ENCODE measurements at places on chromosomes 3 and 15.

GRCh38 chr3:28935146-28935545 is 345.7 kb upstream of the RBMS3 start:
- no peak overlapping the region for H3K4me3 ChIP-seq
- no peaks in the 10 kb centered on the region for H3K4me1 ChIP-seq
- DNase-seq: no peak
- no peaks in the 10 kb centered on the region for H3K36me3 ChIP-seq

- no peaks in the 10 kb centered on the region for H3K27me3 ChIP-seq
- H3K4me3 ChIP-seq: peak within 1 kb of the TSS; percentile 64
- H3K4me1 ChIP-seq: no peaks in the 10 kb centered on the region
- peak within 1 kb of the TSS; percentile 76 for H3K27ac ChIP-seq
- peak; percentile 77 for DNase-seq
Measured at GRCh38 chr3:124887177-124887931, at the start of gene ITGB5. Gene ITGB5, minus strand, starts transcription at chr3:124887365. Its CDS starts 365 bp downstream, at chr3:124887000.

- no peak overlapping the region for H3K27ac ChIP-seq
- no peaks in the 10 kb centered on the region for H3K27me3 ChIP-seq
- peak; percentile 84 for DNase-seq
- H3K36me3 ChIP-seq: no peaks in the 10 kb centered on the region
- H3K4me3 ChIP-seq: no peak overlapping the region
- H3K4me1 ChIP-seq: no peaks in the 10 kb centered on the region
Measured at GRCh38 chr15:20352241-20353200, 189.1 kb downstream of the GOLGA6L6 start.

- no peak overlapping the region for H3K27ac ChIP-seq
- no peaks in the 10 kb centered on the region for H3K4me1 ChIP-seq
Measured at GRCh38 chr3:15903759-15904720, 106.3 kb upstream of the ANKRD28 start.

DNA sequence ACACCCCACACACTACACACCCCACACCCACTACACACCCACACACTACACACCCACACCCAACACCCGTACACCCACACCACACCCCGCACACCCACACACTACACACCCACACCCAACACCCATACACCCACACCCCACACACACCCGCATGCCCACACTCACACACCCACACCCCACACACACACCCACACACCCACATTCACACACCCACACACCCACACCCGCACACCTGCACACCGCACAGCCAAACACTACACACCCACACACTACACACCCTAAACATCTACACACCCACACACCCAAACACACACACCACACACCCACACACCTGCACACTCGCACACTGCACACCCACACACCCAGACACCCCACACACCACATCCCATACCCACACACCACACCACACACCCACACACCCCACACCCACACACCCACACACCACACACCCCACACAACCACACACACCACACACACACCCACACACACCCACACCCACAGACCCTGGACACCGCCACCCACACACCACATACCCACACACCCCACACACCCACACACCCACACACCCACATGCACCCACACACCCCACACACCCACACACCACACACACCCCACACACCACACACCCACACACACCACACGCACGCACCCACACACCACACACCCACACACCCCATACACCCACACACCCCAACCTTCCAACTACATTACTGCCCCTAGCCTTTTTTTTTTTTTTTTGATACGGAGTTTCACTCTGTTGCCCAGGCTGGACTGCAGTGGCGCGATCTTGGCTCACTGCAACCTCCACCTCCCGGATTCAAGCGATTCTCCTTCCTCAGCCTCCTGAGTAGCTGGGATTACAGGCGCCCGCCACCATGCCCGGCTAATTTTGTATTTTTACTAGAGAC is 16.9 kb downstream of the CEP19 start:
- no peaks in the 10 kb centered on the region for H3K36me3 ChIP-seq
- H3K4me3 ChIP-seq: no peak overlapping the region
- no peaks in the 10 kb centered on the region for H3K27me3 ChIP-seq
- no peak overlapping the region for H3K27ac ChIP-seq

- H3K4me1 ChIP-seq: no peaks in the 10 kb centered on the region
- no peaks in the 10 kb centered on the region for H3K36me3 ChIP-seq
- no peak overlapping the region for H3K27ac ChIP-seq
- no peak for DNase-seq
- no peak overlapping the region for H3K4me3 ChIP-seq
- no peaks in the 10 kb centered on the region for H3K27me3 ChIP-seq
Measured at GRCh38 chr3:178705925-178706324, 169.7 kb downstream of the KCNMB2 start.

DNA sequence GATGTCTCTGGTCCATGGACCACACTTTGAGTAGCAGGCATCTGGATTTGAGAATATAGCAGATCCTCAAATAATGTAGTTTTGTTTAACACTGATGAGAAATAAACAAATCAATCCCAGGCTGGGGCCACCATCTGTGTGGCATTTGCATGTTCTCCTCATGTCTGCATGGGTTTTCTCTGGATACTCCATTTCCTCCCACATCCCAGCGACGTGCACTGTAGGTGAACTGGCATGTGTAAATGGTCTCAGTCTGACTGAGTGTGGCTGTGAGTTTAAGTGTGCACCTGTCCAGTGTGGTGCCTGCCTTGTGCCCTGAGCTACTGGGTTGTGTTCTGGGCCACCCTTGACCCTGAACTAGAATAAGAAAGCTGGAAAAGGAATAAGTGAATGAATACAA is 66.3 kb upstream of the NANOGP8 start:
- no peaks in the 10 kb centered on the region for H3K36me3 ChIP-seq
- no peaks in the 10 kb centered on the region for H3K27me3 ChIP-seq
- H3K27ac ChIP-seq: no peak overlapping the region
- H3K4me3 ChIP-seq: no peak overlapping the region
- DNase-seq: no peak

All from left lung (tissue), 14 donors.